Cardiac muscle cell (in vitro differentiated cells and primary cell): ENCODE measurements at places on chromosomes 3 and 15.

DNA sequence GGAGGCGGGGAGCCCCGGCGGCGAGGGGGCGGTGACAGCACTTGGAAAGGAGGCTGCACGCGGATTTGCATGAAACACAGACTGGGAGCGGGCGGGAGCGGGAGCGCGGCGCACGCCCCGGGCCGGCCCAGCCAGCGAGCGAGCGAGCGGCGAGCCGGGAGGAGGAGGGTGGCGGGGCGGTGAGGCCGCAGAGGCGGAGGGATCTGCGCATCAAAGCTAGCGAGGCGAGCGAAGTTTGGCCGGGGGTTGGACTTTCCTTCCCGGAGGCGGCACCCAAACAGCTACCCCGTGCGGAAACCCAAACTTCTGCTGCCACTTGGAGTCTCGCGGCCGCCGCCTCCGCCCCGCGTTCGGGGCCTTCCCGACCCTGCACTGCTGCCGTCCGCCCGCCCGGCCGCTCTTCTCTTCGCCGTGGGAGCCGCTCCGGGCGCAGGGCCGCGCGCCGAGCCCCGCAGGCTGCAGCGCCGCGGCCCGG lies at the start of gene SMAD3:
Gene SMAD3 (plus strand): TSS at position 72 of the 475 bp plus-strand sequence. CDS start 553 bp downstream, outside the sequence.
- DNase-seq, result peak; percentile 99

GRCh38 chr3:170324962-170325361 lies 32.6 kb upstream of the SKIL start:
- no peak for DNase-seq

- DNase-seq, result no peak
Measured at GRCh38 chr3:113088616-113089015, 97.8 kb downstream of the GTPBP8 start.

GRCh38 chr3:14482271-14482721 lies 57.8 kb downstream of the GRIP2 start:
- peak; percentile 41 for DNase-seq

GRCh38 chr3:142849148-142849547 lies 39.7 kb downstream of the PCOLCE2 start:
- DNase-seq, result no peak

- no peak for DNase-seq
Measured at GRCh38 chr15:28128031-28128430, 28.9 kb upstream of the OCA2 start.

DNA sequence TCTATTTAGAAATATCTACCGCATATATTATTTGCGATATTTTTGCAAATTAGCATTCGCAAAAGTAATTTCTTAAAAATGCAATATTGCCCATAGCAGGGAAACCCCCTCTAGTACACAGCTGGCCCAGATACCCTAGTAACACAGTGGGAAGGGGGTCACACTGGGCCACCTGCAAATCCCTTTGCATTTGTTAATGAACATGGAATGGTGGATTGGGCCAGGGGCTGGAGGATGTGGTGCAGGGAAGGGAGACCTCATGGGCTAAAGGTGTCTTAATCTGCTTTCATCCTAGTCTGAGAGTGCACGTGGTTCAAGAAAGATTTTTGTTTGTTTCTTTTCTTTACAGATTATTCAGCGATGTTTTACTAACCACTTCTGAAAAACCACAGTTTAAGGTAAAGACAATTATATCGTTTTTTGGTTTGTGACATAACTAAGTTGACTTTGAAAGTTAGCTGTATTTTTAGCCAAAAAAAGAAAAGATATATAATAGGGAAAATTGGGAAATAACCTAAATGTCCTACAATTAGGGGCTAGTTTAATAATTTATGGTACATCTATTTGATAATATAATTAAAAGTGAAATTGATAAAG lies 30.0 kb downstream of the PDHB start:
- DNase-seq, result no peak

GRCh38 chr3:99808163-99808794 lies 9.4 kb upstream of the CMSS1 start:
- DNase-seq, result peak; percentile 88

DNA sequence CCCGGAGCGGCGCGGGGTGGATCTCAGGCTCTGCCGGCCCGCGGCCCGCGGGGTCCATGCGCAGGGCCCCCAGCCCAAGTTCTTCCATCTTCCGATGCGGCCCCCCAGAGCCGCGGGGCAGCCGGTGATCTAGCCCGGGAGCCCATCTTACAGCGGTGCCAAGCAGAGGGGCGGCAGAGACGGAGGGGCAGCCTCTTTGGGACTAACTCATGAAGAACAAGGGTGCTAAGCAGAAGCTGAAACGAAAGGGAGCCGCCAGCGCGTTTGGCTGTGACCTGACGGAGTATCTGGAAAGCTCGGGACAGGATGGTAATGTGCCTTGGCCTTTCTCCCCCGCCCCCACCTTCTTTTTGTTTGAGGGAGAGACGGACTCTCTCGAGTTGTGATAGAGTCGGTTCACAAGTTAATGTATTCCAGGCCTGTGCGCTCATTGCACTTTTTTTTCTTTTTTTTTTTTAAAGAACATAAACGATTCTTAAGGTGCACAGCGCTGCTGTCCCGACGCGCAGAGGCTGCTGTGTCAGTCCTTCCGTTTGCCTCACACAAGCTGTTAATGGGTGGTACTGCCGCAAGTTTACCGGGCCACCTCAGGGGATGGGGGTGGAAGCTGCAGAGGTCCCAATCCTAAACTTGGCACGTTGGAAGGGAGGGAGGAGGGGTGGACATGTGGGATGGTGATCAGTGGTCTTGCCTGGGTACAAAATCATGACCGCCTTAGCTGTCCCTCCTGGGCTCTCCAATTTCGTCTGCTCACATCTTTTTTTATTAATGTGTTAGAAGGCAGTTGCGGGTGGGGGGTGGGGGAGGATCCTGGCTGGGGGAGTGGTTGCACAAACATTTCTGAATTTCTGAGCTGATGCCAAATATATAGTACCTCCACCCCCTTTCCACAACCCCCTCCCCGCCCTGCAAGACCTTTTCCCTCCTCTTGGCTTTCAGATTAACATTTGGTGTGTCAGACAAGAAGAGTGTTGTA lies 801 bp downstream of the ARHGAP31 start:
- peak; percentile 56 for DNase-seq

- no peak for DNase-seq
Measured at GRCh38 chr15:85689729-85690128, 105.0 kb downstream of the KLHL25 start.

DNA sequence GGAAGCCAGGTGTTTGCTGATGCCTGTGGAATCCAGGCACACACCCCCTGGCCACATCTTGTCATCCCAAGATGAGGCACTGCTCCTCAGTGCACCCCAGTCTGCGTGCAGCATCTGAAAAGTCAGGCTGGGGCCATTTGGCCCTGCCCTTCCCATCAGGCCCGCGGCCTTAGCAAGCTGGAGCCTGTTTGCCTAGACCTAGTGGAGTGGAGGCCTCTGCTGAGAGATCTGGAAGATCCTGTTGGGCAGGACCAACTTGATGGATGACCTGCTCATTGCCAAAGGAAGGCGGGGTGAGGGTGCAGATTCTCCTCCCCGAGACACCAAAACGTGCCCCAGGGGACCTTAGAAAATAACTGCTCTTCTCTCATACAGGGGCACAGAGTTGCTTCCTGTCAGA lies 220.2 kb downstream of the SHQ1 start:
- DNase-seq, result no peak

DNA sequence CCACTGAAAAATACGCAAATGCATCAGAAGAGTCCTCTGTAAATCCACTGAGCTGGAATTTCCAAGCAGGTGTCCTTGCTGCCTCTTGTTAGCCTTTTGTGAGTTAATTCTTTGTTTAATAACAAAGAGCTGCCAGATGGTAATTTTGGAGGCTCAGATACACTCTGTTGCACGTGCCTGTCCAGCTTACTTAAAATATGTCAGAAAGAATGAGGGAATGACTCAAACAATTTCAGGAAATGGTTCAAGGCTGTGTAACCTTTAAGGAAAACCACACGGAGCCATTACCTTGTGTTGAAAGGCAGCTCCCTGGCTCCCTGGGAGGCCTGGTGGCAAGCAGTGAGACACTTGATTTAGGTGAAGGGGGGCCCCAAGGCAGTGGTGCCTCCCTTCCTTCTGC lies 302.2 kb upstream of the CTDSPL start:
- DNase-seq, result no peak

- DNase-seq, result no peak
Measured at GRCh38 chr15:101050623-101051290, 131.6 kb downstream of the LRRK1 start.

DNA sequence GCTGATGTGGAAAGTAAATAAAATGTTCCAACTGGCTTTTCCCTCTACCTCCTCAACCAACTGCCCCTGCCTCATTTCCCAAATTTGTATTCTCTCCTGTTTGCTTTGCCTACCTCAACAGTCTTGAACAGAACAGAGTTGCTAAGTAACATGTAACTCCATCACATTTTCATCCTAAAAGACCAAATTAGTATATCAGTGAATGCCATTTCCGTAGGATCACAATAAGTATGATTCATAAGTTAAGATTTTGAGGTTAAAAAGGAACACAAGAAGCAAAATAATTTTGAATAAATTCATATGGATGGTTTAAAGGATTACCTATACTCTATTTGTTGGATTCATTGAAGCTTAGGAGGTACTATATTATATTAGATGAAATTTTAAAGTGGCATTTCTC lies 154.9 kb downstream of the ECT2 start:
- DNase-seq, result no peak

DNA sequence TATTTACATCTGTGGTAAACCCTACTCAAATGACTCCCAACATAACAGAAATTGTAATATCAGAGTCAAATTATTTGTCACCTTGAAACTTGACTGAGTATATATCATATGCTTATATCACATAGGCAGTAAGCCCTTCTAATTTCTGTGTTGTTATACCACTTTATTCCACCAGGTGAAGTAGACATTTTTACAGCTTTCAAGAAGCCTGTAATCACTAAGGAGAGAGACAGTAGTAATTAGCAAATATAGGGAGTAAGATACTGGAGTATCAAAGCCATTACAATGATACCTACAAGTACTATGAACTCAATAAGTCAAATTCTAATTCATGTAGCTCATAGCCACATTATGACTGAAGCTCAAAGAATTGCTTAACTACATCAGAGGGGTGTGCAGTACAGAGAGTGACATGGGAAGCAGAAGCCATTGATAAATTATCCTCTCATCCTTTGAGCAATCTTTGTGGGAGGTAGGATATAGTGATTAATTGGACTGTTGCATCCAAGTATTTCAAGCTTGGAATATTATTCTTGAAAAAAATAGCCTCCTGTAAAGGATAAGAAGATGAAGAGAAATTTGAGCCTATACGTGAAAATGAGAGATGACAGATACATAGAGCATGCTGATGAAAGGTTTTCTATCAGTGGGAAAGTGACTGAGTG lies 1005.9 kb downstream of the ZPLD1 start:
- DNase-seq, result peak; percentile 2

DNA sequence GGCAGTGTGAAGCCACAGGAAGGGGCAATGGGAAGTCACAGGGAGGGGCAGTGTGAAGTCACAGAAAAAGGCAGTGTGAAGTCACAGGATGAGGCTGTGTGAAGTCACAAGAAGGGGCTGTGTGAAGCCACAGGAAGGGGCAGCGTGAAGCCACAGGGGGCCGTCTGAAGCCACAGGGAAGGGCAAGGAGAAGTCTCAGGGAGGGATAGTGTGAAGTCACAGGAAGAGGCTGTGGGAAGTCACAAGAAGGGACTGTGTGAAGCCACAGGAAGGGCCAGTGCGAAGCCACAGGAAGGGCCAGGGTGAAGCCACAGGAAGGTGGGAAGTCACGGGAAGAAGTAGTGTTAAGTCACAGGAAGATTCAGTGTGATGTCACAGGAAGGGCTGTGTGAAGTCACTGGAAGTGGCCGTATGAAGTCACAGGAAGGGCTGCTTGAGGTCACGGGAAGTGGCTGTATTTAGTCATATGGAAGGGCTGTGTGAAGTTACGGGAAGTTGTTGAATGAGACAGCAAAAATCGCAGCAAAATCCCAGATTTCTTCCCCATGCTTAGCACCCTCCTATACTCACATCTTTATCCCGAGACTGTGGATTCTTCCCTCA lies 38.6 kb downstream of the GASK1A start:
- no peak for DNase-seq

GRCh38 chr15:79370716-79371115 lies 59.8 kb downstream of the TMED3 start:
- DNase-seq, result no peak

GRCh38 chr3:2856138-2857133 lies 253.7 kb downstream of the IL5RA start:
- DNase-seq, result peak; percentile 15

GRCh38 chr3:119542168-119542767 lies 17.1 kb downstream of the CD80 start:
- DNase-seq, result no peak

- peak; percentile 65 for DNase-seq
Measured at GRCh38 chr3:151837057-151837456, 23.1 kb downstream of the AADAC start.

GRCh38 chr15:52256366-52256765 lies 39.2 kb downstream of the MYO5C start:
- DNase-seq, result peak; percentile 83

DNA sequence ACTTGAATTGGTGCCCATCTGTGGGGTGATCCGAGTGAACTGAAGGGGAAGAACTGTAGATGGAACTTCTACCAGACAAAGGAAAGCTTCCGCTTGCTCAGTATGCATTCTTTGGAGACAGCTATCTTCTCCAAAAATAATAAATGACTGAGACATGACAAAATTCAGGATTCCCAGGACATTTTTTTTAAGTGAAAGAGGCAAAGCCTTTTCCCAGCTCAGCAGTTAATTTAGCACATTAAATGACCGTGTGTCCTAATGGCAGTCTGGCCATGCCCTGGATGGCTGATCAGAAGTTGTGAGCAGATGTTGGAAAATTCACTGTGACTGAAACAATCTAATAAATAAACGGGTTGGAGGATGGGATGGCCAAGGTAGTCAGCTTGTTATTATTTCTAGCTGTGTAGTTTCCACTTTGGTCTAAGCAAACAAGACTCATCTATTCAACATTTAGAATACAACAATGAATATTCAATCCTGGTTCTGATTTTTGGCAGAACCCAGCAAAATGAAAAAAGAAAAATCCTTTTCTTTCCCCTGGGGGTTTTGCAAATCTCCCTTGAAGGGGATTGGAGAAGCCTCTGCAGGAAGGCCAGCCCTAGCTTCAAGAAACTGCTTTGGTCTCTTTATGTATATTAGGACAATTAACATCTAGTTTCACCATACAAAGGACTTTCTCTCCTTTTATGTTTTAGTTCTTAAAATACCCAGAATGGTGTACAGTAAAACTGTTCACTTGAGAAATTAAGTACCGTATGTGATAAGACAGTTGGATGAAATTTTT lies 540.9 kb upstream of the MDFIC2 start:
- no peak for DNase-seq

DNA sequence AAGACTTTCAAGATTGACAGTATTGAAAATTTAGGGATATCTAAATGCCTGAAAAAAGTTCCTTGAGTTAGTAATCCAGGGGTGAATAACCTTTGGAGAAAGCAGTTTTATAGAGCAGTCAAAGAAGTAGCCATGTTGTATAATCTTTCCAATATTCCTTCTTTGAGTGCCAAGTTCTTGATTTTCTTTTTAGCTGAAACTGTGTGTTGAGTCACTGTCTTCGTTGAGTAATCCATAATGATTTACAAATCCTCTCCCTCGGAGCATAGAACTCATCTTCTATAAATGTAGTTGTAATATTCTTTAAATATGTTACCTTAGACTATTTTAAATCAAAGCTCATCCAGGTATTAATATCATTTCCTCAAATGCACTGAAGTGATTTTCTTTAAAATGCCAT lies 135.2 kb downstream of the BBX start:
- DNase-seq, result peak; percentile 43

GRCh38 chr15:91844928-91845327 lies 8.6 kb upstream of the SLCO3A1 start:
- DNase-seq, result no peak

- peak; percentile 71 for DNase-seq
Measured at GRCh38 chr15:78264304-78265136, at the start of gene DNAJA4. Gene DNAJA4, plus strand, starts transcription at chr15:78264562. Its CDS starts 202 bp downstream, at chr15:78264764.

GRCh38 chr3:138767498-138768104 lies 67.1 kb downstream of the PIK3CB start:
- DNase-seq, result no peak

GRCh38 chr15:45392584-45392855 lies 14.2 kb upstream of the GATM start:
- no peak for DNase-seq
